ENCODE measurements at places on chromosomes 12 and 14.

DNA sequence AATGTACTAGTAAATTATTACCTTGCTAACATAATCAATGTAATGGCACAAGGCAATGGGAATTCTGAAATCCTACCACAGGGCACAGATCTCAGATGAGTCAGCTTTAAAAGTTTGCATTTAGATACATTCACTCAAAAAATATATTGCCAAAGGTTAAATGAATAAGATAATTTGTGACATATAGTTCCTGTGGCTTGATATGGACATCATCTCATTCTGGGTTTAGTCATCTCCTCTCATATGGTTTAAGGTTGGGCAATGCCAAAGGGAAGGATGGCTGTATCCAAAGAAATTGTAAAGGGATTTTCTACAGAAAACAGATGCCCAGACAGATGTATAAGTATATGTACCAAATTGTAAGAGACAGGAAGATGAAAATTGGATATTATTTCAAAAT lies 1065.0 kb downstream of the LRFN5 start:
- DNase-seq: no peak

GRCh38 chr12:77166696-77167095 lies 101.3 kb upstream of the E2F7 start:
- no peak for DNase-seq

DNA sequence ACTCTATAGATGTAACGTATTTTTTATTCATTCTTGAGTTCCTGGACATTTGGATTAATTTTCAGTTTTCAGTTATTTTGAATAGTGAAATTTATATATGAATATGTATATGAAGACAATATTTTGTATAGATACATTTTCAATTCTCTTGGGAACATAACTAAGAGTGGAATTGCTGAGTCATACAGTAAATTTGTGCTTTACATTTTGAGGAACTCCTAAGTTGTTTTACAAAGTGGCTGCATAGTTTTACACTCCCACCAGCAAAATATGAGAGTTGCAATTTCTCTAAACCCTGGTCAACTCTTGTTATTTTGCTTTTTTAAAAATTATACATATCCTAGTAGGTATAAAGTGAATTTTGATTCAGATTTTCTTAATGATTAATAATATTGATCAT lies 1838.6 kb upstream of the SEL1L start:
- no peak for DNase-seq

- DNase-seq: no peak
Measured at GRCh38 chr12:11662369-11662768, 12.9 kb downstream of the ETV6 start.

DNA sequence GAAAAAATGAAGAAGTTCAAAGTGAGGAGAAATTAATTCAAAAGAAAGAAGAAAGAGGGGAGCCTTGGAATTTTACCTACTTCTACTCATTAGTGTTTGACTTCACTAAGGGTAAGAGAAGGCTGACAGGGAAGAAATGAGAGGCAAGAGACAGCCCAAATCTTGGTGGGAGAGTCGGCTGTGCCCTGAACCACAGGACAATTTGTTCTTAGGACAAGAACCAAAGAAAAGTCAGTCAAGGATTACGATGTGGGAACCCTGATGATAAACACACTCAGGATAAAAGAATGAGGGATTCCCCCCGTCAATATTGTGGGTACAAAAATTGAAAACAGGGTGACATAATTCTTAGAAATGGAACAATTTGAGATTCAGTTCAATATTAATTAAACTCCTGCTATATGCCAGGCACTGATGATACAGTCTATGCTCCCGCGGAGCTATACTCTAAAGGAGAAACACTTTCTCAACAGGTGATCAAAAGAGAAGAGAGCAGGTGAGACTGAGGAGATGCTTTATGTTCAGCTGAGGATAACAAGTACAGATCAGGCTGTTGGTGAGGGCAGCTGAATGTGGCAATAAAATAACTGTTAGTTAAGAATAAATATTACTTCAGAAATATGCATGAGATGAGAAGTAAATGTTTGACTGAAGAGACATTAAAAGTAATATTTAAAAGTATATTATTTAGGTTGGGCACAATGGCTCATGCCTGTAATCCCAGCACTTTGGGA lies 175.4 kb downstream of the SLC25A21 start:
- no peak for DNase-seq

DNA sequence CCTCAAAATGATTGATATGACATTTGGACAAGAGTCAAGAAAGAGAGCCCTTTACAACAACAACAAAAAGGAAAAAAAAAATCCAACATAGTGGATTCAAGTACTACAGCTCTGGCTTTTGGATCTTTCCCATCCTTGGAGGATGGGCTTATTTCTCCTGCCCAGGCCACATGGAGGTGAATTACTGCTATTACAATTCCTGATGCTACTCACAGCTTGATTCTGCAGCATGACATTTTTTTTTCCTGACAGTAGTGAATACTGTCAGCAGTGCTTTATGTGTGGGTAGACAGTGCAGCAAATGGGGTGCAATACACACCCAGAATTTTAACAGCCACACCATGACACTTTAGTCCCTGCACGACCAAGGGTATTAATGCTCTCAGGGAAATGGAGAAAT lies 42.5 kb upstream of the HSP90B1 start:
- DNase-seq: no peak

DNA sequence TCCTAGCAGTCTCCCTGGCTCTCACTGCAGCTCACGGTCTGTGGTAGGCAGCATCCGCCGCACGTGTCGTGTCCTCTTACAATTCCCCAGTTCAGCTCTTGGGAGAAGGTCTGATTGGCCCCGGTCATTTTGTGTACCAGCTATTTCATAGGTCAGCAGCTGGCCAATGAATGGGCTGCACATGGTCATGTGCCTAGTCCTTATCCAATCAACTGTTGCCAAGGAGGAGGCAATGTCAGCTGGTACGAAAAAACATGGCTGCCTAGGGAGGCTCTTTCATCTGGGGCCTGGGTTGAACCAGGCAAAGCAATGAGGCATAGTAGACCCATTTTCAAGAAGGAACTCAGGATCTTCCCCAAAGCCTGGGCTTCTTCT lies 46.1 kb downstream of the RNFT2 start:
- no peak for DNase-seq

DNA sequence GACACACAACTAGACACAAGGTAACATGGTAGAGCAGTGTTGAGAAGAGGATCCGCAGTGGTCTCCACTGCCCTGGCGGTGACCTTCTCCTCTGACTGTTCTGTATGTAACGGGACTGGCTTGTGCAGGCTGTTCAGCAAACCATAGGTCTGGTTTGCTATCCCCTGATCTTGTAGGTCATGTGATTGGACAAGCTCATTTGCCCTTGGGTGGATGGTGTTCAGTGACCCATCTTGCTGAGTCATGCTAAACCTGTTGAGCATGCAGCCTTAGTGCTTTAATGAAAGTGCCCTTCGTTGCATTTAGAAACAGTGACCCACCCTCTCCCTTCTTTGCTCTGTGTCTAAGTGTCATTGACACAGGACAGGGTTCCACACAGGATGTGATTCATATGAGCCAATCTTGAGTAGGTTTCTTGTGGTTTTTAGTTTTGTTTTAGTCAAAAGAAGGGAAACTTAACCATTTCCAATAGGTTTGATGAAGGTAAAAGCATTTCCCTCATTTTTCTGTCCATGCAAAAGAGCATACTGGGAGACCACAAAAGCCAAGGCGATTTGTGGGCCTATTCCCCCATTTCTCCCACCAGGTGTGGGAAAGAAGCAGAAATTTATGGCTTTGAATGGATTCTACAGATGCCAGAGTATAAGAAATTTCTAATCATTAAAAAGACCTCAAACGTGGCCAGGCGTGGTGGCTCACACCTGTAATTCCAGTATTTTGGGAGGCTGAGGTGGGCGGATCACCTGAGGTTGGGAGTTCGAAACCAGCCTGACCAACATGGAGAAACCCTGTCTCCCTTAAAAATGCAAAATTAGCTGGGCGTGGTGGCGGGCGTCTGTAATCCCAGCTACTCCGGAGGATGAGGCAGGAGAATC lies 32.6 kb upstream of the HIF1A start:
- peak; percentile 30 for DNase-seq

GRCh38 chr12:102957339-102958050 lies at the start of gene ASCL1:
TSS of gene ASCL1 (plus strand) at chr12:102957674. CDS start at chr12:102958245, 571 bp downstream.
- no peak for DNase-seq

- no peak for DNase-seq
Measured at GRCh38 chr12:1553536-1553935, 40.8 kb downstream of the FBXL14 start.

DNA sequence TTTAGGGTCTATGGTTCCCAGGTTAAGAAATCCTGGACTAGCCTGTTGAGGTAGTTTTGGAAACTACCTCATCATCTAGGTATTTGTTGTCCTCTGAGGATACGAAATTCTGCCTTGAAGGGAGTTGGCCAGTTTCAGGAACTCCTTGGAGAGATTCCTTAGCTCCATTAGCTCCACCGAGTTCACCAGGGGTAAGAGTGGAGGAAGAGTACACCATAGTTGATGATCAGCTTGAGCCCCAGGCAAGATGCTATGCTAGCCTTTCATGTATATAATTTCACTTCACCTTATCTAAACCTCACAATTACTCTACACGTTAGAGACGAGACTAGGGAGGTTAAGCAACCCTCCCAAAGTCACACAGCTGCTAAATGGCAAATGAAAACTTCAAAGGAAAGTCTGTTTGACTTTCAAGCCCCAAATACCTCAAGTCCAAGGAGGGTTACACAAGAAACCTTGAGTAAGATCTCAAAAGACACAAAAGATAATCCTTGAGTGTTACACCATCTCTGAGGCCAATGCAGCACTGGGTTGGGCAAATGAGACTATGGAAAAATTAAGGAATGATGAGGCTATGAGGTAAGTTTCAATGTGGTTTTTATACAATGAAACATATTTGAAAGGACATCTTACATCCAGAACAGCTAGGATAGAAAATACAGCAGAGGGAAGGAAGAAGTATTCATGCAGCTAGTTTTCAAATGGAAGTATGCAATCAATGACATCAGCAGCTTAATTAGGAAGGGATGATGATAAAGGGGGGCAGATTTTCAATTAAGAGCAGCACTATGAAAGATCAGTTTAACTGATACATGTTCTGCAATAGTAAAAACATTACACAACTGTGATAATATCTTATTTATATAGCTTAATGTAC lies 97.2 kb upstream of the KRAS start:
- no peak for DNase-seq

DNA sequence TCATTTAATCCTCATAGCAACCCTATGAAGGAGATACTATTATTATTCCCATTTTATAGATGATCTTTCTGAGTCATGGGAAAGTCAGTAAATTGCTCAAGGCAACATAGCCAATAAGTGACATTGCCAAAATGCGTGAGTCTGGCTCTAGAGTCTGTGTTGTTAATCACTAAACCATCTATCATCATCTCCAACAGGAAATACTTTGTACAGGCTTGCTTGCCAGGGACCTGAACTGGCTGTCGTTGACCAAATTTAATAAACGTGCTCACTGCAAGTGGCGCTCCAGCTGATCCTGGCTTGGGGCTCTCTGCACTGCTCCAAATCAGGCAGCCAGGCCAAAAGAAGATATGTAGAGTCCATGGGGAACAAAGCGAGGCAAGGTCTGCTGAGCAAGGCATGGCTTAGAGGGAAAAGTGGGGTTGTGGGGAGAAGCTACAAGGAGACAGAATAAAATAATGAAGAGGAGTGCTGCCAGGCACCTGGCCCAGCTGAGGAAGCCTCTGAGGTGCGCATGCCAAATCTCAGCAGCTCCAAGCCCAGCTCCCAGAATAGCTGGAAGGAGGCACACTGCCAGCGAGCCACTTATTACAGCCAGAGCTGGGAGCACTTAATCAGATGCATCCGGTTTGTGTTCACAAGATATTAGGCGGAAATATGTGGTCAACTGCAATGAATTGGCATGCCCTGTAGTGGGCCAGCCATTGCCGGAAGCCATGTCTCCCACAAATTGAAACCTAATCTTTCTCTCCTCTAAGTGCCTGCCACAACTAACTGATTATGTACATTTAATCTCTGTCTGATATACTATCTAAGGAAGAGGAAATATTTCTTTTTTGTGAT lies 43.3 kb upstream of the PTPRO start:
- no peak for DNase-seq

DNA sequence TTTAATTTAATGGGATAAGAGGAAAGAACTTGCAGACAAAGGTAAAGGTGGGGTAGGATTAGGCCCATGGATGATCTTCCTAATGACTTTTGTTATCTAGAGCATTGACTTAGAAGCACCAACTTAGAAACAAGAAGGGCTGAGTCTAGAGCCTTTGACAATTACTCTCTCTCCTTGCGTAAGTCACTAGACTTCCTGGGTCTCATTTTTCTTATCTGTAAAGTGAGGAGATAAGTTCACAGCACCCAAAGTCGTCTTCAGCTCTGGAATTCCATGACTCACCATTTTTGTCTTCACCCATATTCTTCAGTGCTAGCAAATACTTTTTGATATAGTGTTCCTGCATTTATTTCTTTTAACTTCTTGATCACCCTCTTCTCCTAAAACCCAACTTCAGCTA lies 75.7 kb downstream of the SSPN start:
- DNase-seq: no peak

DNA sequence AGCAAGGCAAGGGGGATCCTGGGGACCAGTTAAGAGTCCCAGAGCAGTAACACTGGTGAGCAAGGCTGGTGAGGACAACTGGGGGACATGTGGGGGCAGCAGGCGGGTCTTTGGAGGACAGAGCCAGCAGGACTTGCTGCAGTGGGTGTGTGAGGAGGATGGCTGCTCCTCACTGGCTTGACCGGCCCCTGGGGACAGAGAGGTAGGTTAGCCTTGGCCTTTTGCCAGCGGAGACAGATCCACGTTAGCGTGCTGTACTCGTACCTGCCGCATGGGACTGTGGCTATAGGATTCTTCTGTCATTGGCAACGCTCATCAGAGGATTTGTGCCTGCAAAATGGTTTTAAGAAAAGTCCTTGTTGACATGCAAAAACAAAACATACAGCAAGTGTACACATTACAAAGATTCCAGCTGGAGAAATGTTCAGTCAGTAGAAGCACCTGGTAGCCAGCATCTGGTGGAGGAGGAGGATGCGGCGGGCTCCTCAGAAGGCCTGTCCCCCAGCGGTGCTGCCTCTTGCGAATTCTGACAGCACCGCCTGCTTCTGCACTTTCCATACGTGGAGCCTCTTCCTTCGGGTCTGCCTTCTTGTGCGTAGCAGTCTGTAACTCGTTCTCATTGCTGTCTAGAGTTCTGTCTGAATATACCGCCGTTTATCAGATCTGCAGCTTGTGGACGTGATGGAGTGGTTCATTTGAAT lies 91.3 kb downstream of the EP400 start:
- DNase-seq: no peak

DNA sequence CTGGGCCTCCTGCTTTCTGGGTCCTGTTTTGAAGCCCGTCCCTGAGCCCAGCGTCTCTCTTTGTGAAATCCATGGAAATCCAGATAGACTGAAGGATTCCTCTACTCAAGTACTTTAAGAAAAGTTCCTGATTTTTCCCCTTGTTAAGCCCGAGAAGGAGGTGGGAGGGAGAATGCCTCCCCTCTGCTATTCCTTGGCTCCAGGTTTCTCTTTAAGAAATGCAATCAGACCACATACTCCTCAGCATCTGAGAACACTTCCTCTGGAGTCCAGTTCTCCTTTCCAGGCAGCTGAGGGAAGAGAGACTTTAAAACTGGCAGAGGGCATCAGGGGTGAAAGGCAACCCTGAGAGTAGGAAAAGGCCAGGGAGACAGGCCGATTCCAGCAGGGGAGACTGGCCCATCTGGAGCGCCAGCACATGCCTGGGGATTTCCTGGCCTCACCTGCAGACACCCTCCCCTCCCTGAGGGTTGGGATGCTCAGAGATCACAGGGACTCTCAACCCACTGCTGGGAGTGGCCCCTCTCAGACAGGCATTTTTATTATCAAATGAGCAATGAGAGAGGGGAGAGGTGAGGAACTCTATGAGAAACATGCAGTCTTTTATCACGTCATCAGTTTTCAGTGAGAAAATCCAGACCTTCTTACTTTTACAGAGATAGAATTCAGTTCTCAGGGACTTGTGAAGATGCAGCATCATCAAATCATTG lies 2.0 kb upstream of the EMP1 start:
- DNase-seq: no peak

- no peak for DNase-seq
Measured at GRCh38 chr12:23830210-23830609, 119.3 kb downstream of the SOX5 start.

Data from activated effector memory CD4-positive, alpha-beta T cell treated with Interleukin-2 at 50 U/mL for 16 hours (primary cell).